ENCODE measurements at places on chromosomes 1 and 21.

DNA sequence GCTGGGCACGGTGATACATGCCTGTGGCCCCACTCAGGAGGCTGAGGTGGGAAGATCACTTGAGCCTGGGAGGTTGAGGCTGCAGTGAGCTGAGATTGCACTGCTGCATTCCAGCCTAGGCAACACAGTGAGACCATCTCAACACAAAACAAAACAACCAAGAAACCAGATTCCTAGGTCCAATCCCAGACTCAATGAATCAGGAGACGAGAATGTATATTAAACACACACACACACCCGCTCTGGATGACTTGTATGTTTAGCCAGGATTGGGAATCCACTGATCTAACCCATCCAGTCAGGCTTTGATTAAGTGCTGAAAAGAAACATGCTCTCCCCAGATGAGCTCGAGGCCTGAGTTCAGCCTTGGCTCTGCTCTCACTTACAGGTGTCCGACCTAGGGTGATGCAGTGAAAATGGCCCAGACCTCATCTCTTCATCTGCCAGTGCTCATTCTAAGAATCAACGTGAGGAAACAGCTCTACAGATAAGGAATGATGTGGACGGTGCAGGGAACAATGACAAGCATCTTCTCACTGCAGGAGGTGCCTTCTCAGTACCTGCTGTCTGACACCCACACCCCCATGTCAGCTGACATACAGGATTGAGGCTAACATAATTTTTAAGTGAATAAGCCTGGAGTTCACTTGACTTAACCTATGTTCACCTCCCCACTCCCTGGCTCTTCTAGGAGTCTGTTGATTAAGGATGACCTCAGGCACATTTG is 15.3 kb upstream of the SRSF4 start:
- DNase-seq: no peak

GRCh38 chr1:5198328-5198727 is 543.9 kb downstream of the AJAP1 start:
- DNase-seq: no peak

- no peak for DNase-seq
Observed at GRCh38 chr21:35100349-35100811, 51.3 kb upstream of the RUNX1 start.

GRCh38 chr1:210394281-210394821 is 65.6 kb downstream of the HHAT start:
- no peak for DNase-seq

DNA sequence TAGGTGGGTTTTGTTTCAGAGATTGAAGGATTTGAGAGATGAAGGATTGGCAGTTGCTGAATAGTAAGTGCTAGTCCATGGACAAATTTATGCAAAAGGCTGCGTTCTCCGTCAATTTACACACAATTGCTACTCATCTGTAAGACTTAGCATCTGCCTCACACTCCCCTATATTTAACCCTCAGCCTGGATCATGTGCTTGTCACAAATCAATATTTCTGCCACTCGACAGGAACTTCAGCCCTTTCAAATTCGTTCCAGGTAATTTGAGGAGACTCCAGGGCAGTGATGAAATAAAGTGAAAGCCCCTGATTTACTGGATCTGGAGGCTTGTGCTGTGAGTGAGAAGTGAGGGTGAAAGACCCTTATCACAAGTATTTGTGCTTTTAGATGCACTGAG is 105.6 kb upstream of the UBE2U start:
- DNase-seq: no peak

DNA sequence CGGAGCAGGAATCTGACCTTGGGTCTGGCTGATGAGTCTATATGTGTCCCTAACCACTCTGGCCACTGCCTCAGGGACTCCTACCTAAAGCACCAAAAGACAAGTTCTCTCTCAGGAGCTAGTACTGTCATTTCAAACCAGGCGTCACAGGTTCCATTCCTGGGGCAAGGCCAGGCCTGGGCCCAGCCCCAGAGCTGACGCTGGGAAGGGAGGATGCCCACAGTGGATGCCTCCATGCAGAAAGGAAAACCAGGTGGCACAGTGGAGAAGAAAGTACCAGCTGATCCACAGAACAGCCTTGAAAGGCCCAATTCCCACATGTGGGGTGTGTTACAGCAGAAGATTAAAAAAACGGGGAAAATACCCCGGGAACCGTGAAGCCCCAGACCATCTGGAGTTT is 77.4 kb downstream of the DMRTB1 start:
- no peak for DNase-seq

- DNase-seq: no peak
Observed at GRCh38 chr1:184291701-184292100, 95.1 kb upstream of the C1orf21 start.

GRCh38 chr21:41010101-41010435 is 157.9 kb upstream of the BACE2 start:
- no peak for DNase-seq

- no peak for DNase-seq
Observed at GRCh38 chr1:23645338-23645737, 46.3 kb upstream of the RPL11 start.

DNA sequence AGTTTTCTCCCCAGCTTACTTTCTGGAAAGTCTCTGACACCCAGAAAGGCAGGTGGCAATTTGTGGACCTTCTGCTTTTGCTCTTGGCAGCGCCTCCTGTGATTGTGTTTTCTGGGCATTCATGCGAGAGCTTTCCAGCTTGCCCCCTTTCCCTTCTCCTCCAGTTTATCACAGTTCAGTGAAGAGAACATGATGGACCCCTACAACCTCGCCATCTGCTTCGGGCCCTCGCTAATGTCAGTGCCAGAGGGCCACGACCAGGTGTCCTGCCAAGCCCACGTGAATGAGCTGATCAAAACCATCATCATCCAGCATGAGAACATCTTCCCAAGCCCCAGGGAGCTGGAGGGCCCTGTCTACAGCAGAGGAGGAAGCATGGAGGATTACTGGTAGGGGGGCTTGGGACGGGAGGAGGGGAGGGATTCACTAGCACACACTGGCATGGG is 24.3 kb upstream of the IKBKE start:
- no peak for DNase-seq

DNA sequence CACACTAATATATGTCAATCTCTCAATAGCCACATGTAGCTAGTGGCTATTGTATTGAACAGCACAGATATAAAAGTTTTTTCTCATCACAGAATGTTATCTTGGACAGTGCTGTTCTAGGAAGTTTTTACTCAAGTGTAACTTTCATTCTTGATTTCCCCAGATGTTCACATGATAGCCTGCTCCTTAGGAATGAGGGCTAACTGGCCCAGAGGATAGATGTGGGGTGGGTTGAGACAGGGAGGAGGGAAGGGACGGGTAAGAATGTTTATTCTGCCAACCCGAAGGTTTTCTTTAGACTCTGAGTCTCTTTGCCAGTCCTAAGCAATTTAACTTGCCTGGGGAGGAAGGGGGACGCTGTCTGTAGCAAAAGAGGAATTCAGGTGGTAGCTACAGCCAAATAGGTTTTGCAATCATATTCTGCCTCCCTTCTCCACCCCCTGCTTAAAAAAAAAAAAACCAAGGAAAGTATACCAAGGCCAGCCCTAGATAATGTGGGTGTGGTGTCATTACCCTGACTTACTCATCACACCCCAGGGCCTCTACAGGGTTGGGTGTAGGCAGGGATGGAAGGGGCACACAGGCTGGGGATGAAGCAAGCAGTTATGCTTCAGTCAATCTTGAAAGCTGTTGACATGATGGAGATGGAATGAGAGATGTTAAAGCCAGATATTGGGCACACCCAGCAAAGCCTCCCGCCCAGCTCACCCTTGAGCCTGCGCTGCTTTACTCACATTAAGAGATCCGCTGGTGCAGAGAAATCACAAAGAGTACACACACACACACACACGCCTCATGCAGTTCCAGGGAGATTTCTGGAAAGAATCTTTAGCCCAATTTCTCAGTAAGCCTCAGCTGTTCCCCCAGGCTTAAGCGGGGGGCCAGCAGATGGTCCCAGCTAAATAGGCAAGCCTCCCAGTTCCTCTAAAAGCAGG is 59.9 kb downstream of the PLXNA2 start:
- no peak for DNase-seq

DNA sequence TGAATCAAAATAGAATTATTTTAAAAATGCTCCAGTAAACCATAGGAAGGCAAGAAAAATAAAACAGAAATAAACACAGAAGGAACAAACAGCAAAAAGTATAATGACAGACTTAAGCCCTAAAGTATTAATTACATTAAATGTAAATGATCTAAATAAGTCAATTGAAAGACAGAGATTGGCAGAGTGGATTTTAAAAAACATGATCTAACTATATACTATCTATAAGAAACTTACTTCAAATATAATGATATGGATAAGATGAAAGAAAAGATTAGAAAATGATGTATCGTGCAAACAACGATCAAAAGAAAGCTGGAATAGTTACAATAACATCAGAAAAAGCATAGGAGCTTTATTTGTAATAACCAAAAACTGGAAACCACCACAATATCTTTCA is 90.8 kb downstream of the CAMK2N1 start:
- DNase-seq: no peak

DNA sequence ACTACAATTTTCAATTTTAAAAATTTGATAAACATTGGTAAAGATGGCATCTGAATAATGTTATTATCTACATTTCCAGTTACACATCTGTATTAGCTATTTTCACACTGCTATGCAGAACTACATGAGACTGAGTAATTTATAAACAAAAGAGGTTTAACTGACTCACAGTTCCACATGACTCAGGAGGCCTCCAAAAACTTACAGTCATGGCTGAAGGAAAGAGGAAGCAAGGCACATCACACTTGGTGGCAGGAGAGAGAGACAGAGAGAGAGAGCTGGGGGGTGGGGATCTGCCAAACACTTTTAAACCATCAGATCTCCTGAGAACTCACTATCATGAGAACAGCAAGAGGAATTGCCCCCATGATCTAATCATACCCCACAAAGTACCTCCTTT is 850.0 kb downstream of the LTN1 start:
- no peak for DNase-seq

DNA sequence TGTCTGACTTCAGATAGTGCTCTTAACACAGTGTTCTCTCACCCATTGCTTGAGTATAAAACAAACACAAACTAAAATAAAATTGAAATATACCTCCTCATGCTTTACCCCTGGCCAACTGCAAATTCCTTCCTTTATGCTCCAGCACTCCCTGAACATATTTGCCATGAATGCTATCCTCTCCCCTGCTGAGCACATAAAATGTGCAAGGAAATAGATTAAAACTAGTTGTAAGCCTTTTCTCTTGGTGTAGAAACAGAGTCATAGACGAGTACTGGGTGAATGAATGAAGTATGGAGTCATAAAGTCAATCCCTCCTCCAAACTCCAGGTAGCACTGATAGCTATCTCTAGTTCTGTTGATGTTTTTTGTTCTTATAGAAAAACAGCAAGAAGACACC is 2.6 kb downstream of the GPR161 start:
- DNase-seq: no peak

DNA sequence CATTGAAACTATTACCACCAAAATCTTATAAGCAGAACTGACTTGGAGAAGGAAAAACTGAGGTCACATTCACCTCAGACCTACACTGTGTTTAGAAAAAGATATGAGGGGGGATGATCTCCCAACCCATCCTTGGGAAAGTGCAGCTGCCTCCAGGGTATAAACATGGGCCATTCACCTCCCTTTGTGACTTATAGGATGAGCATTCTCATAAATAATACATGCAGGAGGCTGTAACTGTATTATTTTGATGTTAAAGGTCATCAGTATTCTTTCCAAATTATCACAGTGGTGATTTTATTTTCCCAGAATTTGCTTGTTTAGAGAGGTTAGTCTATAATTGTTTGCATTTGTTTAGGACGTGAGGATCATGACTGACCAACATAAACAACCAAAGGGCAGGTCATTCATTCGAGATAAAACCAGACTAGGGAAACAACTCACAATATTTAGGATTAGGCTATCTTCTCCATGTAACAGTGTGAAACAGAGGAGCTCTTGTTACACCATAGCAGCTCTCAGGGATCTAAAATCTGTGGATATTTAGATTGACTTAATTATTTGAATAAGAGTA is 109.2 kb upstream of the NR5A2 start:
- no peak for DNase-seq

DNA sequence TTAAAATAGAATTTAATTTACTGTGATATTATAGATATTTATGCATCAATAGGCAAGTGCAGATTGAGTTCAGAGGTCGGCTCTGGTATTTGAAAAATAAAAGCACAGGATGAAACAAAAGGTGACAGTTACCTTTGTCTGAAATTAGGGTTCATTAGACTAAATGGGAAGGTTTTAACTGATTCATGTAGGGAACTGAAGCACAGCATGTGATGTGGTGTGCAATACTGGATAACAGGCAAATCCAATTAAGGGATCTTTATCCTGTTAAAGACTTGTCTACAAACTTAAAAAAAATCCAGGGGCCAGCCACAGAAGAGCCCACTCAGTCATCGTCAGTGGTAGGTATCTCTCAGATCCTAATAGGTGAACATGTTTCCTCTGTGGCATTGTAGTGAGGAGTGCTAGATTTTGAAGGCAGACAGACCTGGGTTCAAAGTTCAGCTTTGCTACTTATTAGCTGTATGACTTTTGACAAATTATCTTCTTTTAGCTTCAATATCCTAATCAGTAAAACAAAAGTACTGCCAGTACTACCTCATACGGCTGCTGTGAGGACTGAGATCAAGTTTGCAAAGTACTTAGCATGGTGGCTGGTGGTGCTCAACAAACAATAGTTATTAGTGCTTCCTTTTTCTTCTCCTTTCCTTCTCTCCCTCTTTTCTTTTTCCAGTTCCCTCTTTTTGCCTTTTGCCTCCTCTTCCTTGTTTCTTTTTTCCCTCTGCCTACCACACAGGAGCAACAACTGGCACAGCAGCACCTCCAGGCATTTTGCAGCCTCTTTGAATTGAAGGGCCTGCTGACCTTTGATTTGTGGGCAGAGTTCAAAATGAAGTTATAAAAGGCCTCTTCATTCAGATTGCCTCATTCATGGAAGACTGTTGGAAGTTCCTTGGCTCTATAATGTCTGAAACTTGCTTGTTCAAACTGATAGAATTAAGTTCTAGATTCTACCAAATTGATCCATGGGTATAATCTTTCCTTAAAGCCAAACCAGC is 44.9 kb upstream of the FOXD3 start:
- peak; percentile 13 for DNase-seq
